ENCODE measurements at places on chromosomes 2 and 18.

DNA sequence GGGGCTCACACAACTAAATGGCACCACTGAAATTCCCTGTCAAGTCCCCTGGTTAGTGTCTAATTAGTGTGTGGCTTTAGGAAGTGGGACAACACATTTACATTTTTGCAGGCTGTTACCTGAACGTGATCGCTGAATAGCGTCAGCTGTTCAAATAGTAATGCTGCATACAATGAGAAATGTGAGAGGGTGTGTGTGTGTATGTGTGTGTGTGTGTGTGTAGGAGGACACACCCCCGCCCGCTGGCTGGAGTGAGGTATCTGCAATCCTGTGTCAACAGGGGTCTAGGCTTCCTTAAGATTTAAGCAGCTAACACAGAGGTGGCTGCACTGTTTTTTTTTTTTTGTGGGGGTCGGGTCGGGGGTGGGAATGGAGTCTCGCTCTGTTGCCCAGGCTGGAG, 4.8 kb upstream of the LYPD6B start:
- no peak for DNase-seq

- DNase-seq, result no peak
These were observed 43.8 kb upstream of the ZBTB14 start for GRCh38 chr18:5339202-5339834.

DNA sequence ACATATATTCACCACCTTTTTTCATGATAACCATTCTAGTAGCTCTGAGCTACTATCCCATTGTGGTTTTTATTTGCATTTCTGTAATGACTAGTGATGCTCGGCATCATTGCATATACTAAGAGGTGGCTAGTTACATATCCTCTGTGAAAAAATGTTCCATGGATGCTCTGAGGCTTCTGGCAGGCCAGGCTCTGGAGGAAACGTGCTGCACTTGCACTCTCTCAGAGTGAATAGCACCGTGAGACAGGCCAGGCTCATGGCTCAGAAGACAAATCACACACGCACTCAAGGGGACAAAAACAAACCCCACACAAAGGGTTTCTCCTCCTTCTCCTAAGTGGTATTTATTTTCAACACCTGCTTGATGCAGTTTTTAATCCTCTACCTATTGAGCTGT, 1085.3 kb upstream of the CNTNAP5 start:
- DNase-seq, result no peak

DNA sequence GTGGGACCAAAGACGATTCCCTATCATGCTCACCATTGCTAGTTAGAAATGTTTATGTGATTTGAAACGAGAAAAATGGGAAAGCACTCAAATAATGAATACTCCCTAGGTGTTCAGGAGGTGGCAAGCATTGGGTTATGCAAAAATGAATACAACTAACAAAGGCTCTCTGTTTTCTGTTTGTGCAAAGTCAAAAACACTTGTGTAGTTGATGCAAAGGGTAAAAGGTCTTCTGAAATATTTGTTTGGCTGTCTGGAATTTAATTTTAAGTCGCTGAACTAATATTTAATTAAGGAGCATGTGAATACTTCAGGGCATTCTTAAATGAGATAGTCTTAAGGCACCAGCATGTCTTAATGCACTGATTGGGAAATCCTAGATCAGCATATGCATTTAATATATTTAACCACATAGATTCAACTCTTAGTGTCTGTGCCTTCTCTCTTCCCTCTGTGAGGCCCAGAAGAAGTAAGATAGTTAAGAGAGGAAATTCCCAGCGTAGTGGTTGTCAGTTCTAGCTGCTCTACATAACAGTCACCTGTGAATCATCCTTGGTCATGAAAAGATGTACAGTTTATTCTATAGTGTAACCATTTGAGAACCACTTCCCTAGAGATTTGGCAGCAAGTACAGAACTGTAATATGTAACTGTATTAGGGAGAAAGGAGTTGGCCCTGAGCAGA, 111.9 kb downstream of the EPC2 start:
- DNase-seq, result peak; percentile 57

DNA sequence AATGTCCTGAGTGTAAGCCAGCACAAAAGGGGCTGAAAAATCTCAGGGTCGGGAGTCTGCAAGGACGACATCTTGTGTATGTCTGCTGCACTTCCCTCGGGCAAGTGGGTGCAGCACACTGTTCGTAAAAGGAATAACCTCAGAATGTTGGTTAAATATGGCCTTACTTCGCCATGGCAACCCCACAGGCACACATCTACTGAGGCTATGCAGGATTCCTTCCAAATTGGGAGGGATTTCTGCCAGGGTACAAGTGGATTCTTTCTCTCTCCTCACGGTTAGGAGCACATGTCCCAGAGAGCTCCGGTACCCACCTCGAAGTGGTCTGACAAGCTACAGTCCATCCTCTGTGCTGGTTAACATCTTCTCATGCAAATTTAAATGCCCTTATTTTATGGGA, 277.7 kb upstream of the PXDN start:
- no peak for DNase-seq

DNA sequence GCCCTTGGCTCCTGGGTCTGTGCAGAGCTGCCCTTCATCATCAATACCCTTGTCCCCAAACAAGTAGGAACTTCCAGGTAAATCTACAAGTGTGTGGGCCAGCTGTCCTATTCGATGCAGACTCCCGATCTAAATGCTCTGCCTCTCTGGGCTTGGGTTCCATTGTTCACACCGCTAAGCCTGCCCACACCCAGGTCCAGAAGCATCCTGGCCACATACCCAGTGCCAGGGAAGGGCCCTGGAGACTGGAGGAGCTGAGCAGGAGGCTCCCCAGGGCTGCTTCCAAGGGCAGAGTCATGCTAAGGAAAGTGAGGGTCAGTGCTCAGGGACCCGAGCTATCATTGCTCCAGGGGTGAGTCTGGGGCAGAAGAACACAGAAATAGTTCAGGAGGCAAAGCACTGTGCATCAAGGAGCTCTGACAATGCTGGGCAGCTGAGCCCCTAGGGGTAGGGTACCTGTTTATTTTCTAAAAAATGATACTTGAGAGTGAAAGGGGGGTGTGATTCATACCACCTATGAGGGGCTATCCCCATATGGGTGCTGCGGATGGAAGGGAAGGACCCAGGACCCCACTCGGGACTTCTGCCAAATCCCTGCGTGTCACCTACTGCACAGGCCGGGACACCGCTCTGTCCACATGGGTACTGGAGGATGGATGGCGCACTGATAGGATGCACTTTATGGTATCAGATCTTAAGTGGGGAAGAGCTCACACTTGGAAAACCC, 25.8 kb upstream of the TWIST2 start:
- no peak for DNase-seq
